Subcutaneous preadipocyte (primary cell): ENCODE measurements at places on chromosomes 7 and 10. TPM values are rescaled to one million over a fixed set of nuclear protein-coding genes. Genes with fewer than 3 reads are reported as not detected.

The AMPH gene
- 4.3 and 11.4 TPM in 2 replicates for total RNA-seq

The MARVELD1 gene
- total RNA-seq = 39.9 and 46.3 TPM in 2 replicates

The SSC4D gene
- 0.39 and 1.1 TPM in 2 replicates for total RNA-seq

The CD36 gene
- 35.6 and 84.1 TPM in 2 replicates for total RNA-seq

The MCM10 gene
- 9.6 and 24.8 TPM in 2 replicates for total RNA-seq

The CYP26C1 gene
- under 0.01 TPM in 2 replicates for total RNA-seq

The RGR gene
- total RNA-seq = not detected in 2 replicates
